ENCODE measurements at places on chromosomes 1 and 21.

- no peak for DNase-seq
Measured at GRCh38 chr21:45990049-45990711, 8.6 kb downstream of the COL6A1 start.

DNA sequence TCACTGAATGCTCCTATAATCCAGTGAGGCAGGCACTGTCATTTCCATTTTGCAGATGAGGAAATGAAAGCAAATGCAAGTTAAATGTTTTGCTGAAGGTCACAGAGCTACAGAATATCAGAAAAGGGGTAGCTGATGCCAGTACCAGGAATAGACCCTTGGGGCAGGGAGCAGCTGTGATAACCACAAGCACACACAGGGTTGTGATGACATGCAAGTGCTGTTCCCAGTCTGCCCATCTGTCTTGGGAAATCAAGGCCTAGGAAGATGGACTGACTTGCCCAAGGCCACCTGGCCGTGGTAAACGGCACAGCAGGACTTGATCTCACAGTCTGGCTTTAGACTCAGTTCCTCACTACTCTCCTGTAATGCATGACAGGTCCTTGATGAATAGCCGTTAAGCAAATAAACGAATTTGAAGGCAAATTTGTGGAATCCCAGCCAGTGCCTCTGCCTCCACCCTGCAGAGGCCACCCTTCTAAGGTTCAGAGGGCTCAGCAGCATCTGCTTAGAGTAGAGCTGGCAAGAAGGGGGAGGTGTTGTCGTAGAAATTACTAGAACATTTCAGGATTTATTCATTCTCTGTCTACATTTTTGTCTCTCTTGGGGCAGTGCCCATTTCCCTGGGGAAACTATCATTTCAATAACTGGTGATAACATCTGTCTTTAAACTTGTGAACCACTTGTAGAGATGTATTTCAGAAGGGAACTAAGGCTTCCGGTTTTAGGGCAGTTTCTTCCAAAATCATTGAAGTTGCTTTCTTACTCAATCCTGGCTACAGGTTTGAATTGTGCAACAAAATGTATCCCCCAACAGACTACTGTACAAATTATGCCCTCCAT is 53.2 kb upstream of the MRPS6 start:
- no peak for DNase-seq

GRCh38 chr1:24874611-24875234 is 55.4 kb downstream of the RUNX3 start:
- DNase-seq: no peak

- no peak for DNase-seq
Measured at GRCh38 chr1:160040476-160040875, 8.7 kb upstream of the PIGM start.

Data from NCI-H2029 treated with DMSO at 0.1 percent for 48 hours (cell line).